Epithelial cell of proximal tubule (primary cell): ENCODE measurements at places on chromosomes 2 and 18. TPM values are rescaled to one million over a fixed set of nuclear protein-coding genes. Genes with fewer than 3 reads are reported as not detected.

The RGPD4 gene
- not detected in 2 replicates for total RNA-seq

The NT5C1B gene
- total RNA-seq, result not detected in 2 replicates

The NLRC4 gene
- not detected in 2 replicates for total RNA-seq

The SPDYA gene
- total RNA-seq, result not detected in 2 replicates

The CTNNA2 gene
- 0.06 and 0.36 TPM in 2 replicates for total RNA-seq

The USP34 gene
- 42.0 and 54.1 TPM in 2 replicates for total RNA-seq

The FEV gene
- not detected in 2 replicates for total RNA-seq

The MGAT5 gene
- 24.0 and 34.0 TPM in 2 replicates for total RNA-seq

The TBR1 gene
- total RNA-seq, result not detected in 2 replicates

- no peak for DNase-seq
Observed at GRCh38 chr18:48668466-48669179, 129.8 kb downstream of the CTIF start.

GRCh38 chr2:5020116-5020875, 671.9 kb upstream of the SOX11 start:
- no peak for DNase-seq

GRCh38 chr2:3195641-3196476, 181.8 kb downstream of the EIPR1 start:
- no peak for DNase-seq

DNA sequence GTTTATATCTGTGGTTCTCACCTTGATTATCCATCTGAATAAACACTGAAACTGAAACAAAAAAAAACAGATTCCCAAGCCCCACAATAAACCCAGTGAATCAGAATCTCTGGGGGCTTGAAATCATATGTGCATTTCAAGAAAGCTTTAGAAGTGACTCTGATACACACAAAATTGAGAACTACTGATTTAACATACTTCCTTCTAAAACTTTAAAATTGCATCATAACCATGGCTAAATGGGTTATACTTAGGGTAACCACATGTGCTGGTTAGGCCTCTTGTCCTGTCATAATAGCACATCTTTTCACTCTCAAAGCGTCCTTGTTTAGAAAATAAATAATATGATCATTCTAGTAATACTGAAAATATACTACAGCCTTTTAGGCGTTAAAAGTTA, 100.9 kb downstream of the ATAD2B start:
- DNase-seq, result no peak

DNA sequence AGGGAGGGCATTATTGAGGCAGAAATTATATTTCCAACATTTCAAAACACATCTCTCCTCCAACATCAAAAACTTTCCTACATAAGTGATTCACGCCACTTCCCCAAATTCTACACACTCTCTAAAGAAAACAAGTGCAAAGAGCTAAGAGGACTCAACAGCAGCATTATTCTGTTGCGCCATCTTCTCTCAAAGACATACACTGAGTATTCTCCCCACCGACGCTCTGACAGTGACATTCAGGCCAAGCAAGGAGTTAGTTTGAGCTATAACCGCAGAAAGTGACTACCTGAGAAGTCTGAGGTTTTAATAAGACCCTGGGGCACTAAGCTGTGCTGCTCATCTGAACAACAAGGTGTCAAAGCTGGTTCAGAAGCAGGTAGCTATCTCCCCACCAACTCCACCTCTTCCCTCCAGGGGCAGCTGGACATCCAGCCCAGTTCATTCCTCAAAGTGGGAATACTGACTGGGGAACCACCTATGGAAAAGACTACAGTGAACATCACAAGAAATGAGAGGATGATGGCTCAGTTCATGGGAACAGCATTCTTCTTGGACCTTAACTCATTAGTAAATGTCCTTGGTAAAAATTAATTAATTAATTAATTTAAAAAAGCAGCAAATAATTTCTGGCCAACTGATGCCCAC, 309.5 kb upstream of the CCDC68 start:
- no peak for DNase-seq

DNA sequence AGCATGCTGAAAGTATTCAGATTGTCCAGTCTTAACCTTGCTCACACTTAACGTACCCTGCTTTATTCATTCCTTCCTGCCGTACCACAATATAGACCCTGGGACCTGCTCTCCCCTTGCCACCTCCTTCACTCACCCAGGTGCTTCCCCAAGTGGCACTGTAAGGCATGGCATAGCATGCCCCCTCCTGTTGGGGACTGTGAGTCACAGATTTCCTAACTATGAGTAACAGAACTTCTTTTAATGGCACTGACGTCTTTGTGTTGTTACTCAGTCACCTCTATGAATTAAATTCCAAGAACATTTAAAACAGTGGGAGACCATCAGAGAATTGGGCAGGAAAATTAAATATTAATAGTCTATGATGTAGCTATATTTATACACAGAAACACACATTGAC, 117.2 kb downstream of the CTNNA2 start:
- peak; percentile 33 for DNase-seq

DNA sequence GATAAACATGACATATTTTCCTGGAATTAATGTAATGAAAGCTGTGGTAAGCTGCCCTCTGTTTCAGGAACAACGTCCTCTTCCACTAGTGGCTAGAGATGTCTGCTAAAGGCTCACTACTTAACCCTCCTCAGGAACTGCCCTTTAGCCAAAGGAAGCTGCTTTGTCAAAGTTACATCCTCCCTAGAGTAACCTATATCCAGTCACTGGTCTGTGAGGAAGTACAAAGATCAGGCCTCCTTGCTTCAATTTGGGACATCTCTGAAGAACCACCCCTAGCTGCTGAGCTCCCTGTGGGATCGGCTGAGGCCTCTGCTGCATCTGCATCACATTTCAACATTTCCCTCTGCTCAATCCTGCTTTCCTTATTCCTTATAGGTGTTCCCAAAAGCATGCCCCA, 107.8 kb downstream of the PRELID3A start:
- no peak for DNase-seq

DNA sequence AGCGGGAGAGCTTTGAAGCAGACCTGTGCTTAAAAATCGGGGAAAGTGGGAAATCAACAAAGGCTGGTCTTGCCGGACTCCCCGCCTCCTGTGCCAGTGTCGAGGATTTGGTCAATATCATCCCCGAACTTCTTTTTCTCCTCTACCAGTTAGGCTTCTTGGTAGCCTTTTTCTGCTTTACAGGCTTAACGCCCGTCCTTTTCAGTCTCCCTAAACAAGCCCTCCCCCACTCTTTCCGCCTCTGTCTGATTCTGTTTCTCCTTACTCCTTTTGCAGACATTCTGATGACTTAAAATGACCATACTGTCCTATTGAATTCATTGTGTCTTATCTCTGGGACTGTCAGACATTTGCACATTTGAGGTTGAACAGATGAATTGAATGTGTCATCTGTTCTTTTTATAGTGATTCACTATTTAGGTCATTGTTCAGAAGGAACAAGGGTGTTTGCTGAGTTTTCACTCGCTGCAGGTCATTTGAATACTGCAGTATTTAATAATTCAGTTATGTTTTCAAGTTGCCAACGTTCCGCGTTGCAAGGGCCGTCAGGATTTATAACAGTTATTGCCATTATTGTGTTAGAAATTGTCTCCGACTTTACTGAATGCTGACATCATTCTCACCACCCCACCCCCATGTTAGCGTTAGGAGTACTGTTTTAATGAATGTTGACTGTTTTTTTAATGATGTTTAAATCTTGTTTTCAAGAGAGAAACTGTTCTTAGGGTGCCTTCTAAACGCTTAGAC, 1.1 kb downstream of the ITGAV start:
- no peak for DNase-seq

- DNase-seq, result peak; percentile 45
Observed at GRCh38 chr18:45320724-45321123, 294.6 kb upstream of the SLC14A2 start.

- no peak for DNase-seq
Observed at GRCh38 chr2:2683606-2684224, 352.6 kb upstream of the MYT1L start.

- DNase-seq, result no peak
Observed at GRCh38 chr2:153990771-153991170, 119.0 kb downstream of the GALNT13 start.

DNA sequence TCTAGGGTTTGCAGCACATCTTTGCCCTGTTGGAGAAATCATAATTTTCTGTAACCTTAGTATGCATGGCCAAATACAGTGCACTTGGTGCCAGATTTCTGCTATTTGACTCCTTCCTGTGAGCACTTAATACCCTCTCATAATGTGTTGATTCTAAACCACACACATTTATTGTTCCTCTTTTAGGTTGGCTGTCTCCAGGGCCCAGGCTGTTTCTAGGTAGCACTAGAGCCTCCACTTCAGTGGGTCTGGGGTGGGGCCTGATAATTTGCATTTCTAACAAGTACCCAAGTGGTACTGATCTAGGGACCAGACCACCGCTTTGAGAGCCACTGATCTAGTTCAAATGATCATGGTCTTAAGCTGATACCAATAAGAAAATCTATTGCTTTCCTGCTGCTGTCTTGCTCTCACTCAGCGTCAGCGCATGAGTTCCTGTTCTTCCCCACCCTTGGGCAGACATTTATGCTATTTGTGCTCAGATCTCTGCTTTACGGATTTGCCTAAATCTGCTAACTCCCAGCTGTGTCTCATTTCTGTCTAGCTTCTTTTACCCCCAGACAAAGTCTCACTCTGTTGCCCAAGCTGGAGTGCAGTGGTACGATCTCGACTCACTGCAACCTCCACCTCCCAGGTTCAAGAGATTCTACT, 7.4 kb downstream of the PTRHD1 start:
- no peak for DNase-seq

DNA sequence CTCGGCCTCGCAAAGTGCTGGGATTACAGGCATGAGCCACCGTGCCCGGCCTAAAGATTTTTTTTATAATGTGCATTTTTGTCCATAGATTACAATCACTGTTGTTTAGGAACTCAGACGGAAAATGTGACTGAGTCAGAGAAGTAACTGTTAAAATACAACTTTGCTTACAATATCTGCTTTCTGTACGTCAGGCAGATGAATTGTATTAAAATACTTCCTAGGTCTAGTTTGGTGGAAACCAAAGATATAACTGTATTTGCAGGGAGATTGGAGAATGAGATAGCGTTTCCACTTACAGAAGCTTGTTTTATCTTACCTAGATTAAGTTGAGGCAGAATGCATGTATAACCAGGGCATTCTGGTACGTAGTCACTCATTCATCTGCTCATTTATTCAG, 36.7 kb downstream of the ASAP2 start:
- DNase-seq, result no peak

- no peak for DNase-seq
Observed at GRCh38 chr2:238130111-238130695, 8.3 kb upstream of the KLHL30 start.

DNA sequence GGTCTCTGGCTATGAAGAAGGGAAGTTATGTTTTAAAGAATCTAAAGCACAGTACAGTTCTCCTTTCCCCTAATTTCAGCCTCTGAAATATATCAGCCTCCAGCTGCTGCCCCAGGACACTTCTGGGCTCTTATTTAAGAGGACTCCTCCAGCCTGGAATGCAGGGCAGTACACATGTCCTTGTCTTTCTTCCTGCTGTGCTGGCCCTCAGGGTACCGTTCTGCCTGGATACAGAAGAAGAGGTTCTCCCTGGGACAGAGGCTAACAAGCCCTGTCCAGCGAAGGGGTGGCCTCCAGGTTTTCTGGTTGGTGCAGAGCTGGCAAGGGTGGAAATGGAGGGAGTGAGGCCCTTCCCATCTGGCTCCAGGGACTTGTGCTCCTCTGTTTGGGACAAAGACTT, 22.1 kb downstream of the MLPH start:
- DNase-seq, result no peak

DNA sequence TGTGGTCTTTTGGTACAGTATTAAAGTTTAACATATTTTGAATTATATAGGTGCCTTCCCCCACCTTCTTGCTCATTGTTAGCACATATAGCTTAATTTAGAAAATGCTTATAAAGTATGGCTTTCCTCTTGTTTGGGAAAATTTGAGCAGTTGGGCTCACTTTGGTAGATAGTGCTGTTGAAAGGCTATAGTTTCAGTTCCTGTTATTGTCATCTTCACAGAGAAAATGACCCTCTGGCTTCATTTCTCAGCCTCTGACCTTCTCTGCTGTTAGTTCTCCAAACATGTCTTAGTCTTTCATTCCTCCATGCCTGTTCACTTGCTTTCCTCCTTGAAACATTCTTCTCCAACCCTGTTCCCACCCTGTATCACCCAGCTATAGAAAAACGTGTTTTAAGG, 200.6 kb downstream of the WDR7 start:
- DNase-seq, result no peak

DNA sequence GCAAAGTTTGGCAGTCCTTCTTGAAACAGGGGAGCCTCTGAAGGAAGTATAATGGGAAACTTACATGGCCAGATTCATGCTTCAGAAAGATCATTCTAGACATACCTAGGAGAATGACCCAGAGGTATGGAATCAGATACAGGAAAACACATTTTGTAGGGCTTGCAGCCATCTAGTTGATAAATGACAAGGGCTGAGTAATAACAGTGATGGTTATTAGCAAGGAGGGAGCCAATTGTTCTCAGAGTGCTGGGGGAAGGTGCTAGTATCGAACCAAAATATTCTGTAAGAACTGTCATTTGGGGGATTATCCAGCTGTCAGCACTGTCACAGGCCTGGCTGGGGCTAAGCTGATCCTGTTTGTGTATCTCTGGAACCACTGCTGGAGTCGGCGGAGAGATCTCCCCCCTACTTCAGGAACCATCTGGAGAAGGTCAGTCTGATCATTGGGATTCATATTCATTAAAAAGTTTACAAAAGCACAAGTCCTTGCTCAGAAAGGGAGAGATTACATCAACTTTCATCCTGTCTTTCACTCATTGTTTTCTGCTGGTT, 113.8 kb upstream of the THSD7B start:
- no peak for DNase-seq

DNA sequence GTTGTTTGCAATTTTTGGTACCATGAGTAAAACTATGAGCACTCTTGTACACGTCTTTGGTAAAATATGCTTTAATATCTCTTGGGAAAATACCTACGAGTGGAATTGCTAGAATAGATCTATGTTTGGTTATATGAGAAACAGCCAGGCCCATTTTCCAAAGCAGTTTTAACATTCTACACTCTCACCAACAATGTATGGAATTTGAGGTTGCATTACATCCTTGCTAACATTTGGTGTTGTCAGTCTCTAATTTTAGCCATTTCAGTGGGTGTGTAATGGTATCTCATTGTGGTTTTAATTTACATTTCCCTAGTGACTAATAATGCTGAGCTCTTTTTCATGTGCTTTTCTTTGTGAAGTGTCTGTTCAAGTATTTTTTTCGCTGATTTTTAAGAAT, 118.9 kb upstream of the TCF4 start:
- no peak for DNase-seq

DNA sequence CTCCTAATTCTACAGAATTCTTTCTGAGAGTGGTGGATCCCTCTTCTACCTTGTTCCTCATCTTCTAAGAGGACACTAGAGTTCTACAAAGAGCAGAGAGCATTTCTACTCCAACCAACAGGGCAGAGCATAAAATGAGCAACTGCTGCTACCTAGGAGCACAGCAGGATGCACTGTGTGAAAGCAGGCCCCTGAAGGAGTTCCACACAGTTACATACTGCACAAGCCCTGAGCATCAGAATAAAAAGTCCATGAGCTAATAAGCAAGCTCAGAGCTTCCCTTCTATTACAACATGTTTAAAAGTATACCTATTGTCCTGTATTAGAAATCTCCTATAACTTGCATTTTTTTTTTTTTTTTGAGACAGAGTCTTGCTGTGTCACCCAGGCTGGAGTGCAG, 8.4 kb downstream of the FHL2 start:
- DNase-seq, result no peak

- no peak for DNase-seq
Observed at GRCh38 chr2:76506538-76506937, 795.8 kb upstream of the GCFC2 start.

- peak; percentile 10 for DNase-seq
Observed at GRCh38 chr18:63578357-63578958, 8.7 kb upstream of the SERPINB13 start.

GRCh38 chr2:71507476-71507875, 54.1 kb downstream of the DYSF start:
- DNase-seq, result no peak
